Left ventricle myocardium superior (tissue), 1 donor: ENCODE measurements at places on chromosomes 16 and 17. TPM values are rescaled to one million over a fixed set of nuclear protein-coding genes. Genes with fewer than 3 reads are reported as not detected.

- DNase-seq = no peak
Observed at GRCh38 chr17:9937901-9938300, 32.8 kb upstream of the RCVRN start.

GRCh38 chr17:13182854-13183253, 165.0 kb upstream of the ELAC2 start:
- DNase-seq = no peak

The ASGR1 gene
- total RNA-seq = 0.30 TPM

DNA sequence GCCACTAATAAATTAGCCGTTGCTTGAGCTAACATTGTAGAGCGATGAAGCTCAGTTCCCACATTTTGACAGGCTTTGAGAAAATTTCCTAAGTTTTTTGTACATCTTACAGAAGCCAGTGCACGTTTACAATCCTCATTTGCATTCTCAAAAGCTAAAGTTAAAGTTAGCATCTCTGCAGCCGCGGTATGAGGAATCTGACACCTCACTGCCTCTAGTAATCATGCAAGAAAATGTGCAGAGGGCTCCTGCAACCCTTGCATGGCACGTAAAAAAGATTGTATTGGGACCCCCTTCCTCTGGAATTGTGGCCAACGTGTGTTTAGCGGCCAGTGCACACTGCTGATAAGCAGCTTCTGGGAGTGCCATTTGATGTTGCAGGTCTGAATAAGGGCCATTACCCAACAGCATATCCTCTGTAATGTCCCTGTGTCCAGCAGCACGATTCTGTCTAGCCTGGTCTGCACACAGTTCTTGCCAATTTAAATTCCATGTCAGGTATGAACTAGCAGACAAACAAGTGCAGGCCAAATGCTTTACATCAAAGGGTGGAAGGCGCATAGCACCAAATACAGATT, 12.4 kb upstream of the ZNF689 start:
- DNase-seq = no peak

GRCh38 chr17:36674278-36674650, 72.9 kb downstream of the MRM1 start:
- DNase-seq = no peak

GRCh38 chr17:14553847-14554246, 253.0 kb downstream of the HS3ST3B1 start:
- DNase-seq = no peak

DNA sequence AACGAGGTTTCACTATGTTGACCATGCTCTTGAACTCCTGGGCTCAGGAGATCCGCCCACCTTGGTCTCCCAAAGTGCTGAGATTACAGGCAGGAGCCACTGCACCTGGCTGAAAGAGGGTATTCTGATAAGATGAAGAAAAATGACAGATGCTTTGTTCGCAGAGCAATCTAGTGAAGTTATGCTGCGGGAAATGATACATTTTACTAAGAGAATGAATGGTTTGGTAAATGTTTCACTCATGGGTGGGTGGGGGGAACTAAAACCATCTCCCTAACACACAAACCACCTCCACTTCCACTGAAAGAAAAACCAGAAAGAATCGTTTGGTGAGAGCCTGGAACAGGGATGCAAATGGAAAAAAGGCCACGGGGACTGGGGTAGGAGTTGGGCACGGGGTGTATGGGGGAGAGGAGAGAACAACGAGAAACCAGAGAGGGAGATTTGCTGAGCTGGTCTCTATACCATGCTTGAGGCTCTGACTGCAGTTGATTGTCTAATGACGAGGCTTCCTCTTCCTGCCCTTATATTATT, 19.0 kb upstream of the XYLT2 start:
- DNase-seq = no peak

- peak; percentile 28 for DNase-seq
Observed at GRCh38 chr17:64779376-64780095, 117.4 kb upstream of the SMURF2 start.

GRCh38 chr16:66025751-66026150, 340.7 kb upstream of the CDH5 start:
- DNase-seq = no peak

GRCh38 chr17:73956595-73957465, 246.6 kb upstream of the RPL38 start:
- peak; percentile 64 for DNase-seq

- DNase-seq = no peak
Observed at GRCh38 chr16:46673320-46674013, 15.5 kb downstream of the VPS35 start.

DNA sequence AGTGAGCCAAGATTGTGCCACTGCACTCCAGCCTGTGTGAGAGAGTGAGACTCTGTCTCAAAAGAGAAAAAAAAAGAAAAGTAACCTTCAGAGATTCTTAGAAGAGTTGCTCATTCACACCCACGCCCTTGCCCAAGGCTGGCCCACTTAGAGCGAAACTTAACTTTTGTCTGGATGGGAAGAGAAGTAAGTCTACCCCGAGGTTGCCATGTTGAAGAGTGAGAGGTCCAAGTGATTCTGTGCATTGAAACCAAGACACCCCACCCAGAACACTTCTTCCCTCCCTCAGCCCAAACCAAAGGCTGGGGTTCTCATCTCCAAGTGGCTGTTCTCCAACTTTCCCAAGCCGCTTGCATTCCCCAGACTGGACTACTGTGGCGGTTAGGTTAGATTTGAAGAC, 2.4 kb upstream of the CISD3 start:
- no peak for DNase-seq
